Stimulated activated CD4-positive, alpha-beta T cell treated with anti-CD3 and anti-CD28 coated beads, Interleukin-2, amount 100 ng/mL, for 48 hours (primary cell): ENCODE measurements at places on chromosomes 11 and 22.

GRCh38 chr11:2848497-2848896, 37.1 kb downstream of the CDKN1C start:
- no peak for DNase-seq

DNA sequence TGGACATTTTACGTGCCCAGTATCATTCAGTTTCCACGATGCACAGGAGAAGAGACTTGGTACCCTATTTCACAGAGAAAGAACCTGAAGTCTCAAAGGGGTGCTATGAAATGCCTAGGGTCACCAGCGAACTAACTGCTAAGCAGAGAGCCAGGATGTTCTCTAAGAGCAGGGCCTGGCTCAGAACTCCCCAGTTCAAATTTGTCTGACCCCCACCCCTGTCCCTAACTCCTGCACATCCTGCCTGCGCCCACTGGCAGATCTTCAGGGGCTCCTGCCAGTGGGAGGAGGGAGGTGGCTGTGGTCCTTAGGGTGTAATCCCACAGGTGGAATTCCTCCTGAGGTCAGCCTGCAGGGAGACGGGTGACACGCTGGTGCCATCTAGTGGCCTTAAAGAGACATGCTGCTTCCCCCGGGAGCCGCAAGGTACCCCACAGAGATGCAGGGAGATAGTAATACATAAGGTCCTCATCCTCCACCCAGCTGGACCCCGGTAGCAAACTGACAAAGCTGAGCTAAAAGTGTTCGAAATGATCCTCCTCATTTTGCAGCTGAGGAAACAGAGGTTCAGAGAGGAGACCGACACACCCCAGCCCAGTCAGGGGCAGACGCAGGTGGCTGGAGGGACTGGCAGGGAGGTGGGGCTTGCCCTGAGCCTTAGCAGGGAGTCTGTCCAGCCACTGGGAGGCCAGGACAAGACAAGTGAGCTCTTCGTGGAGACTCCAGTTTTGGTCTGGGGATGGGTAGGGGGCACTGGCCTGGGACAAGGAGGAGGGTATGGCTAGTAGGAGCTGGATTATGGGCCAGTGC, 34.1 kb downstream of the MB start:
- peak; percentile 48 for DNase-seq

- DNase-seq = no peak
Measured at GRCh38 chr22:48051796-48052620, 1289.6 kb downstream of the TBC1D22A start.

DNA sequence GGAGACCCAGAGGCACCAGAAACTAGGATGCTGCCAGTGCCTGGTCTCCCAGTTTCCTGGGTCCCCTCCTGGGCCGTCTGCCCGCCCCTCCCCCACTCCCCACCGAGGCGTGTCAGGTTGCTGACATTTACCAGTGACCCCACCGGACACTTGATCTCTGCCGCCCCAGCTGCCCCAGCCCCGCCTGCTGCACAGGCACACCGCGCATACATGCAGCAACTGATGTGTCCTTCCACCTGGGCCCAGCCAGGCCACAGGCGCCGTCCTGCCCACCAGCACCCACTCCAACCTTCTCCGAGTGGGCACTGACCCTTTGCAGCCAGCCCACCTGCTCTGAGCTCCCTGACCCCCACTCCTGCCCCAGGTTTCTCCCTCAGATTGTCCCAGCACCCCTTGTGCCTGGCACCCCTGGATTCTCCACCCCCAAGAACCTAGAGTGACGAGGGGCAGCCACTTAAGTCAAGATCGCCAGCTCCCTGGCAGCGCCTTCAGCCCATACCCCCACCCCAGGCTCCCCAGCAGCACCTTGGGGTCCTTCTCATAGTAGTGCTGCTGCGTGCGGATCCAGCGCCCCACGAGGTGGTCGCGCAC, 548 bp downstream of the PYGM start:
- DNase-seq = no peak

DNA sequence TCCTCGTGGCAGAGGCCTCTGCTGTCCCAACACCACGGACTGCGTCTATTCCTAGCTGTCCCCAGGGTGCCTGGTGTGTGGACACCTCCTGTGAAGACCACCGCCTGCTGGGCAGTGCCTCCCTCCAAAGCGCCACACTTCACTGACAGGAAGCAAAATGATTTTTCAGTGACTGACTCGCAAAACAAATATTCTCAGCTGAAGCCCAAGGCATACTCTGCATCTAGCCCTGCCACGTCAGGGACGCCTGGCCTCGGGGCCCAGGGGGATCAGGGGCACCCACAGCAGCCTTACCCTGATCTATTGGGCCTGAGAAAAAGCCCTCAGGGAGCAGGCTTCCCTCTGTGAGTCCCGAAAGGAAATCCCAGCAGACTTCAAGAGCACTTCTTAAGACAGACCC, 2.2 kb downstream of the BRD1 start:
- DNase-seq = no peak

DNA sequence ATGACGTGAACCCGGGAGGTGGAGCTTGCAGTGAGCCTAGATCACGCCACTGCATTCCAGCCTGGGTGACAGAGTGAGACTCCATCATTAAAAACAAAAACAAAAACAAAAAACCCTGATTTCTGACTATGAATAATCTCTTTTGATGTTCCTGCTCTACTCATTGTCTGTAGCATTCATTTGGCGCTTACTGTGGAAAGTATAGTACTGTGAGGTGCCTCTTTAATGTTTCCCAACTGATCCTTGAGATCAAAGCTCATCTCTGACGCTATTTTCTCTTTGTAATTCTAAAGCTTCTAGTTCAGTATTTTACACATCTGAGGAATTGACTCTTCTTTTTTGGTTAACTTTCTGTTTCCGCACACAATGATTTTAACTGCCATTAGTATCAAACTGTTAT, 60.0 kb downstream of the GRK3 start:
- no peak for DNase-seq

- DNase-seq = no peak
Measured at GRCh38 chr11:32615422-32615821, 31.8 kb downstream of the EIF3M start.

GRCh38 chr11:129453293-129453721, 77.7 kb downstream of the BARX2 start:
- no peak for DNase-seq

DNA sequence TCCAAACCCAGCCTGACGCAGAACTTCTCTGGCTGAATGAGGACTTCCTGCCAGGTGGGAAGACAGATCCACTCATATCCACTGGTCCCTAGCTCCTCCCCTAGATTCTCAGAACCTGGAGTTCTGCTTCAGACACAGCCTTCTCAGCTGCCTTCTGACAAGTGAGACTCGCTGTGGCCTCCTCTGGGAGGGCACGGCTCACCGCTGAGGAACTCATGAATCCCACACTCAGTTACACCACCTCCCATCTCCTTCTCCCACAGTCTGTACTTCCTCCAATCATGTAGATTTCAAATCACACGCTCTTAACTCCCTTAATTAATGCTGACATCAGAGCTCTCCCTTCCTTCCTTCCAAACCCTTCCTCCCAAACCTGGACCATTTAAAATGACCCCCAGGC, 86.4 kb upstream of the TMEM45B start:
- no peak for DNase-seq

DNA sequence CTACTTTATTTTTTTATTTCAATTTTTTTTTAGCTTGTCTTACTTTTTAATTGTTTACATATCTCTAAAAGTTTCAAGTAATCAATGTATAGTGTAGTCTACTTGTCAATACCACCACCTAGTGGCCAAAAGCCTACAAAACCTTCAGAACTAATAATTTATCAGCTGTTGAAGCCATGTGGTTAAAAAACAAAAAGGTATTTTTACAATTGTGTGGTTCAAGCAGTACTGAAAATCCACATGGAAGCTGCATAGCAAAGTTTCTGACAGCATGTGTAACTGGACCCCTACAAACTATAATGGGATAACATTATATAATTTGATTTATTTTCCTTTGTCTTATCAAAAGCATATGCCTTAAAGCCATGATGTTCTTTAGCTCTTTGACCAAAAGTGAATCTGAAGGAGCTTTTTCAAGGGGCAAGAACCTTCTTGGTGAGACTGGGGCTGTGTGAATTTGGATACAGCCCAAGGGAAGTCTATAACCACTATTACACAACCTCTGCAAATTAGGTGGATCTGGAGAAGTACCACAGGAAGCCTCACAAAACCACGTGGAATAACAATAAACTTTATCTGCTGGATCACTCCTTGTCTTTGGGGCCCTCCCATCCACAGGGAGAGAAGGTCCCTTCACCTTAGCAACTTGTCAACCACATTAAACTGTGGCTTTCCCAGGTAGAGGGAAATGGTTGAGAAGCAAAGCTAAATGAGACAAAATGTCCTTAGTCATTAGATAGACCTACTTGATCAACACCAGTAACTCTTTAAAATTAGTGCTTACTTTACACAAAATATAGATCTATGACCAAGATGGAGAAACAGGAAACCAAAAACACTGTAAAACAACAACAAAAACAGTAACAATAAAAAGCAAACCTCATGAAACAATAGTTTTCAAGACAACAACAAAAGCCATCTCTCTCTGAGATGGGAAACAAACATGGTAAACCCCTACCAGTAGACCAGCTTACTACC, 9.9 kb downstream of the NARS2 start:
- DNase-seq = peak; percentile 52

DNA sequence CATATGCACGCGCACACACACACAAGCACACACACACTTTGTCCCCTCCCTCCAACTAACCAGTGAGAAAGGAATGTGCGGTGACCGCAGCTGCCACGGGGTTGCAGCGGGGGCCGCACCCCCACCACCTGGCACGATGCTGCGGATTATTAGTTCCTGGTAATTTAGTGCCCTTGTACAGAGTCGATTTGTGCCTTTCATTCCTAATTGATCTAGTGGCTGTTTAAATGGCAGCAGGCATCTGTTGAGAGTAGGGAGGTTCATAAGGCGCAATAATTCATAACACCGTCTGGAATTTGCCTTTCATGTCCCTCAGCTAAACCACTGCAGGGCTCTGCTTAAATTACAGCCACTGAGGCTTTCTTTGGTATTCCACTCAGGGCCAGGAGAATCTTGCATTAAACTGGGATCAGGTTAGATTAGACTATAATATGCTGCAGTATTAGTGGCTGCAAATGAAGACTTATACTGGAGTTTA, 113.7 kb downstream of the FEZ1 start:
- no peak for DNase-seq
